ENCODE measurements at places on chromosomes 1 and 21.

GRCh38 chr1:238653693-238654321 is 732.6 kb upstream of the CHRM3 start:
- no peak for DNase-seq

GRCh38 chr1:225415307-225415706 is 12.5 kb downstream of the LBR start:
- no peak for DNase-seq

DNA sequence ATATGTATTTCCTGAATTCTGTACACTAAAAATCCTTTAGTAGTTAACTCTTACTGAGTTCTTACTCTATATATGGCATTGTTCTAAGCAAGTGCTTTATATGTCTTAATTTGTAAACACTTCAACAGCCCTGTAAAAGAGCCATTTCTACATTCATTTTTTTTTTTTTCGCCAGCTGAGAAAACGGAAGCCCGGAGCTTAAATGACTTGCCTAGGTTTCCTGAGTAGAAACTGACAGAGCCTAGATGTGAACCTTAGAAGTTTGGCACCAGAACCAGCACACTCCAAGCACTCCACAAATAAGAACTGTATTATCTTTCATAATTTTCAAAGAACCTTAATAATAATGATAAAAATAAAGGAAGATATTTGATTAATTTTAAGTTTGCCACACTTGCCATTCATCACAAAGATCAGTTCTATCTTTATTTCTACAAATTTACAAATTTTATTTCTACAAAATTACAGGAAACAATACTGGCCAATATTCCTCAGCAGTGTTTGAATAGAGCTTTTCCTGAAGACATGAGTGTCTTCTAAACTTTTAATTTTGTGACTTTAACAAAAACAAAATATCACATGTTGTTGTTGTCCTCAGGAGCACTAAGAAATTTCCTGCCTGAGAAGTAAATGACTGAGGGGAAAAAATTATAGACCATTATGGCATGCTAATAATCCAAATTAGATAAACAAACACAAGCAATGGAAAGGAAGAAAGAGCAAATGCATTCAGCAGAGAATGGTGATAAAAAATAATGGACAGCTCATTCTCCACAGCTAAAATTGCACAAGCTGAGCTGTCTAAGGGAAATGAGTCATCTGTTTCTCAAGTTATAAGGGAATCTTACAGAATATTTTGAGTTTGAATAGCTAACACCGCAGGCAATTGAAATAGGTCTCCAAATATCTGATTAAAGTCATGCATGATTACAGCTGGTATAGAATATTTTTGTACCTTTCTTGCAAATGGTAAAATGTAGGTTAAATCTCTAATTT is 71.2 kb downstream of the DPYD start:
- DNase-seq: no peak

GRCh38 chr1:153364156-153364555 is 6.5 kb downstream of the S100A9 start:
- no peak for DNase-seq

DNA sequence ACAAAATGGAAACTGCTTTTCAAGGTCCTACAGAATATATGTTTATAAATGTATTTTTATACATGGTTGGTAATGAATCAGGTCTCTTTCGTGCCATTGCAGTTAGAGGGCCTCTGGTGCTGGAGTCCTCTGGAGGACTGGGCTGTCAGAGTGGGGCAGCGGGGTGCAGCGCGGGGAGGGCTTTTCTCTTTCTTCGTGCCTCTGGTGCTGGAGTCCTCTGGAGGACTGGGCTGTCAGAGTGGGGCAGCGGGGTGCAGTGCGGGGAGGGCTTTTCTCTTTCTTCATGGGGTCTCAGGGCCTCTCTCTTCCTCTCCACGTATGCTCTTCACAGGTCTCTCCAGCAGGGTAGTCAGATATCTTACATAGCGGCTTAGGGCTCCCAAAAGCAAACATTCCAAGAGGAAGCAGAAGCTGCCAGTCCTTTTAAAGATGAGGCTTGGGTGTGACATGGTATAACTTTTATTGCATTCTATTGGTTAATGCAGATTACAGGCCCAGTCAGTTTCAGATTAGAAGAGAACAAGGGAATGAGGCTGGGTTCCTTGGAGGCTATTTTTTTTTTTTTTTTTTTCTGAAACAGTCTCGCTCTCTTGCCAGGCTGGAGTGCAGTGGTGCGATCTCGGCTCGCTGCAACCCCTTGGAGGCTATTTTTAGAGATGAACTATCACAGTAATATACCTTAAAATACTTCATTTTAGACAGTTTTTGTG is 13.1 kb downstream of the SDCCAG8 start:
- no peak for DNase-seq

DNA sequence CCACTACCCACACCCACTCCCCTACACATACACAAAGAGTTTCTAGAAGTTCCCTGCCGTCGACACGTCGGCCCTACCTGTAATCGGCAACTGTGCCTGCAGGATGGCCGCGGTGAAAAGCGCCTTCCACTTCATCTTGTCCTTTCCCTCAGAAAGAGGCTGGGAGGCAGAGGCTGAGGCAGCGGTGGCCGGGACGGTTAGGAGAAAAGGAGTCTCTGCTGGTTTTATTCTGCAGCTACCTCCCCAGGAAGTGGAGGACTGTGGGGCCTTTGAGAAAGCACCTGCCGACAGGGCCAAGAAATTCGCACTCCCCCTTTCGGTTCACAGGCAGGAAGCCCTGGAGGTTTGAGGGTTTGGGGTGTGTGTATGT is at the start of gene CD247:
CD247 (minus strand) TSS at position 199 of the 370 bp plus-strand sequence; CDS start at position 135, 64 bp downstream.
- peak; percentile 47 for DNase-seq

DNA sequence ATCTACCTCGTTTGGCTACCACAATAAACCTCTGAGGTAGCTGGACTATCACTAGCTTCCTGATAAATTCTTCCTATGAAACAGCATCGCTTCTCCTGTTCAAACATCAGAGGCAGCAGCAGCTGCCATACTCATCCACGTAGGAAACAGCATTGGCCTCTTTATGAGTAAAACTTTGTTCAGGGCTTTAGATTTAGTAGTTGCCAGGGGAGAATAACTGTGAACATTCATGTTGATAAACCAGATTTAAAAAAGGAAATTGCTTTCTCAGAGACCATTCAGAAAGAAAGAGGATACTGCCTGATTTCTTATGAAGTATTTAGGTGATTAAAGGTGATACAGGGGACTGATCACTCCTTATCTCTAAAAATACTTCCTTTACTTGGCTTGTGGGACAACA is 7.2 kb downstream of the CEP170 start:
- DNase-seq: no peak

DNA sequence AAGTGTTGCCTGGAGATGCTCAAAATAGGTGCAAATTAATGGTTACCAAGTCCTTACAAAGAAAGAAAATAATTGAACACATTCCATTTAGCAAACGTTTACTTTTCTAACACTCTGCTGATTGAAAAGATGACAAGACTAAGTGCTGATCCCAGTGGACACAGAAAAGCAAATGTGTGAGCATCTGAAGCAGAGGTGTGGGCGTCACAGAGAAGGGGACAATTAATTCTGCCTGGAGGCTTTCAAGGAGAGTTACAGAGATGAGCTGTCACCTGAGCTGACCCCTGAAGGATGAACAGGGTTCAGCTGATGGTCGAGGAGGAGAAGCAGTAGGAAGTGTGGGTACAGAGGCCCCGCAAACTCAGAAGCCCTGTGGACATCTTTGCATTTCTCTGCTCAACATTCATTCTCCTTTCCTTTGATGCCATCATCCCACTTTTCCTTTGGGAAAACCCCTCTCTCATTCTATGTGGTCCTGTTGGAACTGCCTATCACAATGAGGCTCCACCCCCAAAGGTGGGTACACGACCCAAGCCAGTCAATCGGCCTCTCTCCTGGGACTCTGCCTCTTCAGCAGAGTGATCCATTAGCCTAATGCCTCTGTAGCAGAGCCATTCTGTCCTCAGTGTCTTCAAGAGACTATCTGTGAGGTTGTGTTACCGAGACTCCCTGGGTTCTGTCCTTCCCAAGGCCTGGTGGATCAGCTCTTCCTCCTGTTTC is 17.2 kb upstream of the PLA2G2E start:
- DNase-seq: no peak

DNA sequence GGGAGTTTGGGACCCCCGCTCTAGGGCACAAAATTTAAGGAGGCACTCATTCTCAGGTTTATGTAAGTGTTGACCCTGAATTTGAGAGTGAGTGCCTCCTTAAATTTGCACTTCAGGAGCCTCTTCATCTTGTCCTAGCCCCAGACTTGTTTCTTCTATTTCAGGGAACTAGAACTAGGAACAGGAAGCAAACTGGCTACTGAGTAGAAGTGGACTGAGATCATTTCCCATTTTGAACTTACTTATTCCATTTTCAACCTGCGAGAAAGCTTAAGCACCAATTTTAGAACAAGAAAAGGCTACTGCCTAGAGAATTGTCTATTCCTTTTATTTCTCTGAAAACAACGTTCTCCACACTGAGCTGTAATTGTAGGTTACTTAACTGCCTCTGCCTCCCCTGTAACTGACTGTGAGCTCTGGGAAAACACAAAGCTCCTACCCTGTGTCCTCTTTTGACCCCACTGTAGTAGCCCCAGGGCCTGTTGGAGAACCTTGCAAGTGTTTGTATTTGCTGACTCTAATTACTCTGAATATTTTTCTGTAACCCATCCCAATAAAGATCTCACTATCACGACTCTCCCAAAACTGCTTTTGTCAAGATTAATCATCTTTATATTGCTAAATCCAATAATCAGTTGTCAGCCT is 2.5 kb downstream of the PPT1 start:
- DNase-seq: no peak

DNA sequence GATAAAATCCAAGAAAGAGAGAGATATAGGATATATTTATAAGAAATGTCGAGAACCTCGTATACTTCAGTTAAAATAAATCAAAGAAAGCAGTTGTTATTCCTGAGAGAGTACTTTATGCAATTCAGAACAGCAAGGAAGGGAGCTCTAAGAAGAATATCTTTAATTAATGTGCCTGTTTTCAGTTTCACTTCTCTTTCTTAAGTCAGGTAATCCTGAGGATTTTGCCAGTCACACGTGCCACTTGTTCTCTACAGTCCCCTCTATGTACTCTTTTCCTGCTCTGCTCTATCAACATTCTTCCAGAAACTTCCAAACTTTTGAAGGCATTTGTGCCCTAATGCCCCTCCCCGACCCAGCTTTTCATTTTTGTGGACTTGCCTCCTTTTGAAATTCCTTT is 211.9 kb downstream of the AKT3 start:
- DNase-seq: no peak

DNA sequence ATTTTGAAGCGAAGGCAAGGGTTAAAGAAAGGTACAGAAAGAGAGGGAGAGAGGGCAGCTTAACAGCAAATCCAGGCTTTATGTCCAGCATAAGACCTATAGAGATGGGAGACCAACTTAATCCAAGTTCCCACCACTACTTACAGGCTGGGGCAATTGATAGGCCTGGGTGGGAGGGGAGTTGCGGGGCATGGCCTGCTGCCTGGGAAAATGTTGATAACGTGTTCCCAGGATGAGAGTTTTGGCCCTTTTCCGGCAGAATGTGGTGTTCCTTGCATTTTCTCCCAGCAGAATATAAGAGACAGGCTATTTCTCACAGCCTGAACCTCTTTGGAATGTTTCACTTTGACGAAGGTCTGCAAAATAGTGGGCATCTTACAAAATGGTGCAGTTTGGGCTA is 34.9 kb upstream of the PLA2G5 start:
- no peak for DNase-seq

DNA sequence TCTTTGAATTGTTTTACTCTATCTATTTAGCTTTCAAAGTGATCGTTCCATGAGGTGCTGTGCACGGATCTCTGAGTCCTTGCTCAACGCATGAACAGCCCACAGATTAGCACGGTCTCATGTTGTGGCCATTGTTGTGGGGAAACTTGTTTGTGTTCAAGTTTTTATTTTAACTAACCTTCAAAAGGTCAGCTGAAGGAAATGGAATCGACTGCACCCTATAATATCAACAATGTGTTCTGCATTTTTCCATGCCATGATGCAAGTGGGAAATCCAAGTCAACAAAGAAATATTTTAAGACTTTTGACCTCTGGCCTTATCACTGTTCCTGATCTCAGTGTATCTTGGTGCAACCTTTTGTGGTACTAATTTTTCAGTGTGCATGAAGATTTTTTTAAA is 6.1 kb downstream of the SH2D1B start:
- DNase-seq: no peak

DNA sequence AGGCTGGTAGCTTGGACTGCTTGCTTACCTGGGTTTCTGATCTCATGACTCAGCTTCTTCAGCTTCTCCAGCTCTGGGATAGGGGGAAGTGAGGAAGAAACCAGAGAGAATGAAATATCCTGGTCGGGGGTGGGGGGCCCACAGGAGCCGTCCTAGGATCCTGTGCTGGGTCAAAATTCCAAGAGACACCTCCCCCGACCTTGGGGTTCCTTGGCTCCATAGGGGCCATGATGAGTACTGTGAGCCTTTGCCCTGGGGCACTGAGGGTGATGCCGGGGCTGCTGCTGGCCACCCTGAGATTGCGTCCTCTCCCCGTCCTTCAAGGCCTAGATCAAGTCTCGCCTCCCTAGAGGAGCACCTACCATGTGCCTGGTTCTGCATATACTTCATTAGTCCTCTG is 40.0 kb downstream of the MYOM3 start:
- DNase-seq: no peak

- peak; percentile 63 for DNase-seq
These were observed 604 bp downstream of the FGR start for GRCh38 chr1:27634177-27634984.

GRCh38 chr21:18989953-18990495 is 586.4 kb upstream of the TMPRSS15 start:
- DNase-seq: no peak

DNA sequence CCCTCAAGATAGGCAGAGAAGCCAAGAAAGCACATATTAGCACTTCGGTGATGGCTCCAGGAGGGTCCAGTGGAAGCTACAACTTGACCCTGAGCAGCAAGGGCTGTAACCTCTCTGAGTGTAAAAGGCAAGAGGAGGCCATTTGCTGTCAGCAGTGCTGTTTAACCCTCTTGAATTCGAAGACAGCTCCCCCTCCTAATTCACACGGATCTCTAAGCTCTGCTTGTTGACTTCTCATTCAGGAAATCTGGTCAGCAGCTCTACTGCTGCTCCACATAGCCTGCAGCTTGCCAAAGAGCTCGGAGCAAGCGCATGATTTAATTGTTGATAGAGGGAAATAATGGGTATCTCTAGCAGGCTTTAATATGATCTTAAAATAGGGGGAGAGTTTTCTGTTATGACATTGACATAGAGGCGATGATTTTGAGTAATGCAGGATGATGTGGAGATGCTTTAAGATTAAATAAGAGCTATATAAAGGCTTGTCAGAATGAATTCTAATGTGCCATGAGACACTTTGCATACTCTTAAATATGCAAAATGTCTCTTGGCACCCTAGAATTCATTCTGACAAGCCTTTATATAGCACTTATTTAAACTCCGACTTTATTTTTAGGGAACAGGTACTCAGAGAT is 79.4 kb upstream of the USH2A start:
- no peak for DNase-seq

DNA sequence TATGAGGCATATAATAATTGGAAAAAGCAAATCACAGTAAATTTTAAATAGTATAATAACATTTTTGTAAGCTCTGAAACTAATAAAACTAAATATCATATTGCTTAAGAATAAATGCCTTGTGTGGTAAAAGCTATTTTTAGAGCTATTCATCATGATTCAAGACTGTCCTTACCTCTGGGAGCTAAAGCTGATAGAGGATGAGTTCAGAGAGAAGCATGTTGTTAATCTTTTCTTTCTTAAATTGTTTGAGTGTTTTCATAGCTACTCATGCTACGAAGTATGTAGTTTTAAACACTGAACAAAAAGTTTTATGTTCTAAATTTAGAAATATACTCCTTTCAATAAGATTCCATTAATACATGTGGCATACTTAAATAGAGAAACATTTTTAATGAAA is 30.5 kb downstream of the IFI16 start:
- no peak for DNase-seq

- no peak for DNase-seq
These were observed 406.9 kb upstream of the CXADR start for GRCh38 chr21:17105932-17106331.

Data from GM13976 (cell line).